NCI-H1092 treated with DMSO at 0.1 percent for 48 hours (cell line): ENCODE measurements at places on chromosomes 11 and 22.

- DNase-seq, result no peak
These were observed 41.2 kb upstream of the KLHL35 start for GRCh38 chr11:75474240-75474639.

DNA sequence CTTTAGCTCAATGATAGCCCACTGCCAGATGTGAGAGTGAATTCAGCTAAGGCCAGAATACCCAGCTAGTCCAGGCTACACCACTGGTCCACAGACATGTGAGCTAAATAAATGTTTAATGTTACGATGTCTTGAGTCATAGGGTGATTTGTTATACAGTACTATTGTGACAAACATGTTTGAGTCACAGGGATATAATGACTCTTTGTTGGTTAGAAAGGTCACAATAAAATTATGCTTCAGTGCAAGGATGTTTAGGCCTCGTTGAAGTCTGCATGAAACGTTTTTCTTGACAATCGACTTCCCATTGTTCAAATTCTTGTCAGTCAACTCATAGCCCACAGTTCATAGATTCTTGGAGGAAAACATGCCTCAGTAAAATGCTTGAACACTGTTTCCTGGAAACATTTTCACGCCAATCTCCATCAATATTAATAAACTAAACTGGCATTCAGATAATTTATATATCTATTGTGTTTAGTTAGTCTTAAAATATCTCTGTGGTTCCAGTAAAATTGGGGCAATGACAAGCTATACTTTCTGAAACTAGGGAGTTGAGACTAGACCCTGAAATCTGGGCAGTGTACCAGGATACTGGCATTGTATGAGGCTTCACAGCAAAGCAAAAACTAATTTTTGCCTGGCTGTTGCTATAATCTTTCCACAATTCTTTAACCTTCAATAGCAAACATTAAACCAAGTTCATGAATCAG lies 650.8 kb upstream of the KIRREL3 start:
- DNase-seq, result no peak

- DNase-seq, result no peak
These were observed 195.9 kb downstream of the SWAP70 start for GRCh38 chr11:9859554-9860305.

- DNase-seq, result no peak
These were observed 69.7 kb downstream of the FANCF start for GRCh38 chr11:22555881-22556280.

GRCh38 chr11:75593286-75593915 lies 31.3 kb downstream of the SERPINH1 start:
- peak; percentile 95 for DNase-seq

DNA sequence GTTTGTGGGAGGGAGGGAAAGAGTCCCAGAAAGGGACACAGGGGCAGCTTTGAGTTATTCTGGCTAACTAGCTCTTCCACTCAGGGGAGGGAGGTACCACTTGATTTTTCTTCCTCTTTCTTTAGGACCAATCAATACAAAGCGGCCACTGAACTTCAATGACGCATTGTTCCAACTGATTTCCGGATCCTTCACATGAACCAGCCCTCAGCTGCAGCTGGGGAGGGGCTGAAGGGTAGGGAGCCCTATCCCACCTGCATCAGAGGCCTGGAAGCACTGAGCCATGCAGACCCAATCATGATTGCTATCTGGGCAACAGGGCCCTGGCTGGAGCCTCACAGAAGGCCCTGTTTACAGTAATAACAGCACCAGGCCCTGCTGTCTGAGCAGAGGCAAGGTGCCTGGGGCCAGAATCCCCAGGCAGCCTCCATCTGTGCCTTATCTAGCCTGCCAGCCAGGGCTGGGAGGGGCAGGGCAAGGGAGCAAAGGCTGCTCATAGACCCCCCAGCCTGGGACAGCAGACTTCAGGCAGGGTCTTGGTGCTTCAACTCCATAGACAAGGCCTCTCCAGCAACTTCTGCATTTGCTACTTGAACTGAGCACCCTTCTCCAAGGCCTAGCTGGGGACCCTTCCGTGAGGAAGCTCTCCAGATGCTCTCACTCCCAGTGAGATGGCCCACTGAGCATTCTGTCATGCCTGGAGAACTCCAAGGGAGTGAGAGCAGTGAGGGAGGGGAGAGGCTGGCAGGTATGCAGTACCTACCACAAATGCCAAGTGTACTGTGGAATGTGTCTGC lies 22.5 kb downstream of the CLPB start:
- no peak for DNase-seq

- DNase-seq, result peak; percentile 7
These were observed 1.3 kb downstream of the PAFAH1B2 start for GRCh38 chr11:117145393-117145761.

GRCh38 chr11:2143799-2144543 lies 4.8 kb upstream of the IGF2 start:
- DNase-seq, result no peak

GRCh38 chr22:41290262-41291221 lies 4.6 kb upstream of the RANGAP1 start:
- no peak for DNase-seq

DNA sequence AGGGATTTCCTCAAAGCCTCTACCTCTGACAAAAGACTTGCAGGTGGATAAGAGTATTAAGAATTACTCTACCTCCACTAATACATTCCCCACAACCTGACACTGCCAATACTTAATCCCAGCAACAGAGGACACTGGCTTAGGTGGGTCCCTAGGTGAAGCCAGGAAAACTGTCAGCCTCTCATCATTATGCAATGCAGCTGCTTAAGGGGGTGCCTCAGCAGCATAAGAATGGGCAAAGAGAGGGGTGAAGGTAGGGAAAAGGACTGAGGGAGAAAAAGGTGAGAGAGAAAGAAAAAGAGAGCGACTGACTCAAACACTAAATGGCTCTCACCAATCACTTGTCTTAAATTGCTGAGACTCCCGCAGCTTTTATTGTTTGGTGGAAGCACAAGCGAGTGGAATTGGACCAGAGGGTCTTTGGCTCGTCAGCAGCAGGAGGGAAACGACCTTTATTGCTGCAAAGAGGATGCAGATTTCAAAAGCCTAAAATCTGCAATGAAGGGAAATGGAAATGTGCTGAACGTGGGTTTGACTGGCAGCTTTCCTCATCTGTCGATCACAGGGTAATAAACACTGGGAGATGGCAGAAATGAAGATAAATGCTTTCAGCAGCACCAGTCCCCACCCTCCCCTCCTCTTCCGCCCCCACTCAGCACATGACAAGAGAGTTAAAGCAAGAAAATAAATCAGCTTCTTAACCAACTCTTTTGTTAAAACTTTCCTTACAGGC lies 64.9 kb upstream of the CHRM4 start:
- DNase-seq, result peak; percentile 47

- no peak for DNase-seq
These were observed 1.0 kb downstream of the ZNF70 start for GRCh38 chr22:23749841-23750301.

GRCh38 chr11:28739489-28740280 lies 631.5 kb downstream of the METTL15 start:
- DNase-seq, result no peak

- DNase-seq, result peak; percentile 79
These were observed 5.2 kb downstream of the IGSF9B start for GRCh38 chr11:133951327-133952198.

- no peak for DNase-seq
These were observed 5.8 kb upstream of the SLC5A1 start for GRCh38 chr22:32037236-32037635.

GRCh38 chr11:2708757-2709281 lies 9.0 kb upstream of the KCNQ1OT1 start:
- DNase-seq, result no peak

DNA sequence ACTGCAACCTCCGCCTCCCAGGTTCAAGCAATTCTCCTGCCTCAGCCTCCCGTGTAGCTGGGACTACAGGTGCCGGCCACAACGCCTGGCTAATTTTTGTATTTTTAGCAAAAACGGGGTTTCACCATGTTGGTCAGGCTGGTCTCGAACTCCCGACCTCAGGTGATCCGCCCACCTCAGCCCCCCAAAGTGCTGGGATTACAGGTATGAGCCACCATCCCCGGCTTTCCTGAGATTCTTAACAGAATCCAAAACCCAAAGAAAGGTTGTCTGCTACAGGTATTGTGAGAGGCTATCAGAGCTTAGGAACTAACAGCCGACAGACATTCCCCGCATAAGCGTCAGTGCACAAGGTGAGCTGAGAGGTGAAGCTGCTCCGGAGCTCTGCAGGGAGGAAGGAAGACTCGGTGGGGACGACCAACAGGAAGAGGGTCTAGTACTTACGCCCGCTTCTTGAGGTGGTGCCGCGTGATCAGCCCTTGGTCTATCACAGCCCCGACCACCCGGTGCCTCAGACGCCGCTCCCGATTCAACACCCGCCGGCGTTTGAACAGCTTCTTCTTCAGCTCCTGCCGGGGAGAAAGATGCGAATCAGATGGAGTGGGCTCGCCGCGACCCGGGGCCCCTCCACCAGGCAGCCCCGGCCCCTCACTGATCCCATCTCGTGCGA lies 470 bp downstream of the C11orf98 start:
- DNase-seq, result peak; percentile 87

GRCh38 chr11:76628408-76628947 lies 42.1 kb downstream of the LRRC32 start:
- no peak for DNase-seq

DNA sequence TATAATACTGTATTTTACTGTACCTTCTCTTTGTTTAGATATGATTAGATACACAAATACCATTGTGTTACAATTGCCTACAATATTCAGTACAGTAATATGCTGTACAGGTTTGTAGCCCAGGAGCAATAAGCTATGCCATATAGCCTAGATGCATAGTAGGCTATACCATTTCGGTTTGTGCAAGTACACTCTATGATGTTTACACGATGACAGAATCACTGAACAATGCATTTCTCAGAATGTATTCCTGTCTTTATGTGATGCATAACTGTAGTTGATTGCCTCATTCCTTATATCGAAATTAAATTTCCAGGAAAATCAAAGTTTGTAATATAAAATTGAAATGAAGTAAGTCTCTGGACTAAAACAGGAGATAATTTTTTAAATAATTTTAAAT lies 49.3 kb upstream of the OR5P2 start:
- DNase-seq, result no peak

DNA sequence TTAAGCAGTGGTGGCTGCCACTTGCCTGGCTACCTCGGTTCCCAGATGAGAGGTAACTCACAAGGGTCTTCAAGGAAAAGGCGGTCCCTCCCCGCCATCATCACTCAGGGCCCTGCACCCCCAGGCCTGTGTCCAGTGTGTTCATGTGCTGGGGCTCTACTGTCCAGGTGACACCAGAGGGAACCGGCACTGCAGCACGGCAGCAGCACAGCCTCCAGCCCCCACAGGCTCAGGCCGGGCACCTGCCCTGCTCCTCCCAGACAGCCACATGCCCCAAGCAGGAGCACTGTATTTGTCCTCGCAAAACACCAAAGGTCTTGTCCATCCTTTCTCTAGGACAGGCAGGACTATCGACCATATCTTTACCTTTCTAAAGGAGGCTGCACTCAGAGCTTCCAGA lies 982.1 kb downstream of the NTM start:
- DNase-seq, result no peak

DNA sequence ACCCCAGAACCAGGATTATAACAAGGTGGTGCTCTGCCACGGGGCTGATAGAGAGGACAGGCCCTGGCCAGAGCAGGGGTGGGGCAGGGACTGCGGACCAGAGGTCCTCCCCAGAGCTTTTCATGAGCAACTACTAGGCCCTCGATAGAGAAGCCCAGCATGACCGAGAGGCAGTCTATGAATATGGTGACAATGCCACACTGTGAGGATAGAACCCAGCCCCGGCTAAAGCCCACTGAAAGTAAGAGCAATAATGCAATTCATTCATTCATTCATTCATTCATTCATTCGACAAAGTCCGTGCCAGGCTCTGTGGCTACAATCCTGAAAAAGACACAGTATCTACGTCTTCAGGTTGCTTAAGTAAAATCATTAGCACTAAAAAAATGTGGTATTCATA lies 35.6 kb upstream of the CD5 start:
- no peak for DNase-seq

DNA sequence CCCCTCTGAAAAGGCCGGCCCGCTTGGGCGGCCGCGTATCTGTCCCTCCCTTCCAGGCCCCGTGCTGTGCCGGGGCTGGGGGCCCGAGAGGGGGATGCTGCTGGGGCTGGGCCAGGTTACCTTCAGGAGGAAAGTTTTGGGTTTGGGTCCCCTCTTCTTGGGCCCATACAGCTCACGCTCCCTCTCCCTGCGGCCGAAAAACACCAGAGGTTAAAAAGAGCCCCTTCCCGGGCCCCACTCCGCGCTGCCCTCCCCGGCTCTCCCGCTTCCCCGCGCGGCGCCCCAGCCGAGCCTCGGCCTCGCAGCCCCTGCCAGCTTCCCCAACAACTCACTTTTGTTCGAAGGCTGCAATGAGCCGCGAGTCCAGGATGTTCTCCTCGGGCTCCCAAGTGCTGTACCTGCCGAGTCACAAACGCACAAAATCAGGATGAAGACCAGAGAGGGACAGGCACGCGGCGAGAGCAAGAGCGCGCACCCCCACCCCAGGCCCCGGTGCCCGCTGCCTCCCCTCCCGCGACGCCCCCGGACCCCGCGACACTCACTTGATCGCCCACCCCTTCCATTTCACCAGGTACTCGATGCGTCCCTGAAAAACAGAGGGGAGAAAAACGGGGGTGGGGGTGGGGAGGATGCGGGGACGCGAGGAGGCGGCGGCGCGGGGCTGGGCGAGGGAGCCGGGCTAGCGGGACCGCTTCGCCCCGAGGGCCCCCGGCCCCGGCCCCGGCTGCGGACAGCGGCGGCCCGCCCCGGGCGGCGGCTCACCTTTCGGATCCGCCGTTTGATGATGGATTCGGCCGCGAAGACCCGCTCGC lies 450 bp downstream of the CBX6 start:
- DNase-seq, result peak; percentile 13

GRCh38 chr11:2294926-2295290 lies 6.8 kb downstream of the C11orf21 start:
- DNase-seq, result no peak

- DNase-seq, result no peak
These were observed 105.2 kb downstream of the SPON1 start for GRCh38 chr11:14067686-14068085.
